ENCODE measurements at places on chromosomes 7 and 10. TPM values are rescaled to one million over a fixed set of nuclear protein-coding genes. Genes with fewer than 3 reads are reported as not detected.

The ANXA8 gene
- not detected for total RNA-seq

The MKI67 gene
- 5.3 TPM for total RNA-seq

The GRK5 gene
- total RNA-seq: 54.3 TPM

The LMOD2 gene
- not detected for total RNA-seq

The TMEM120A gene
- total RNA-seq: 24.3 TPM

- DNase-seq: no peak
- no peaks in the 10 kb centered on the region for H3K36me3 ChIP-seq
Observed at GRCh38 chr10:132383751-132384196, 13.2 kb upstream of the PWWP2B start.

GRCh38 chr10:64394744-64395143 is 873.5 kb downstream of the REEP3 start:
- no peak for DNase-seq
- no peak overlapping the region for H3K4me3 ChIP-seq
- no peaks in the 10 kb centered on the region for H3K4me1 ChIP-seq
- no peaks in the 10 kb centered on the region for H3K36me3 ChIP-seq

DNA sequence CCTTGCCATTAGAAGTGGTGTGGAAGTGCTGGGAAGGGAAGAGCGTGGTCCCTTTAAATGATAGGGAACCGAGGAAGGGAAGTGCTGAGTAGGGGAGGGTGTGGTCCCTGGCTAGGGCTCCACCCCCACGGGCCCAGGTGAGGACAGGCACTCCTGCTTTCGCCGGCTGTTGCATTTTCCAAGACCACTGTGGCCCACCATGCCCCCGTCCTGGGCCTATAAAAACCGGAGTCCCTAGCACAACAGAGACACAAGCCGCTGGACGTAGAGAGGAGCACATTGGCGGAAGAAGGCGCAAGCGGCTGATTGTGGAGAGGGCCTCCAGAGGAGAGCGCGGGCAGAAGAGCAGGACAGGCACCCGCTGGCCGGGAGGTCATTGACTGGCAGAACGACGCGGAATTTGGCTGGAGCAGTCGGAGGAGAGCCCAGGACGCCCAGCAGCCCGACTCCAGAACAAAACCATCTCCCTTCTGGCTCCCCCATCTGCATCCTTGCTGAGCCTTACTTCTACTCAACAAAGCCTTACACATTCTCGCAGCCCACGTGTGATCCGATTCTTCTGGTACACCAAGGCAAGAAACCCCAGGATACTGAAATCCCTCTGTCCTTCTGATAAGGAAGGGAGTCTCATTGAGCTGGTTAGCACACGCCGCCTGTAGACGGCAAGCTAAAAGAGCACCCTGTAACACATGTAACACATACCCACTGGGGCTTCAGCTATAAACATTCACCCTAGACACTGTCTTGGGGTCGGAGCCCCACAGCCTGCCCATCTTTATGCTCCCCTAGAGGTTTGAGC is 146.2 kb upstream of the LYZL1 start:
- H3K4me1 ChIP-seq: no peaks in the 10 kb centered on the region
- H3K4me3 ChIP-seq: no peak overlapping the region
- no peaks in the 10 kb centered on the region for H3K36me3 ChIP-seq
- H3K27ac ChIP-seq: no peak overlapping the region
- no peaks in the 10 kb centered on the region for H3K27me3 ChIP-seq

- DNase-seq: no peak
- H3K4me3 ChIP-seq: no peak overlapping the region
- H3K4me1 ChIP-seq: no peaks in the 10 kb centered on the region
- H3K36me3 ChIP-seq: no peaks in the 10 kb centered on the region
- no peaks in the 10 kb centered on the region for H3K27me3 ChIP-seq
Observed at GRCh38 chr10:49784681-49785080, 22.6 kb upstream of the OGDHL start.

- no peaks in the 10 kb centered on the region for H3K27me3 ChIP-seq
- DNase-seq: peak; percentile 30
- H3K4me1 ChIP-seq: peaks cover 42% of the 10 kb centered on the region
- H3K4me3 ChIP-seq: peak overlapping the region; percentile 28
Observed at GRCh38 chr10:133442191-133442966, 11.4 kb upstream of the SCART1 start.

GRCh38 chr7:112515989-112516388 is 35.2 kb downstream of the LSMEM1 start:
- H3K27ac ChIP-seq: no peak overlapping the region
- H3K4me1 ChIP-seq: no peaks in the 10 kb centered on the region
- H3K27me3 ChIP-seq: no peaks in the 10 kb centered on the region
- no peak for DNase-seq
- no peaks in the 10 kb centered on the region for H3K36me3 ChIP-seq
- no peak overlapping the region for H3K4me3 ChIP-seq

DNA sequence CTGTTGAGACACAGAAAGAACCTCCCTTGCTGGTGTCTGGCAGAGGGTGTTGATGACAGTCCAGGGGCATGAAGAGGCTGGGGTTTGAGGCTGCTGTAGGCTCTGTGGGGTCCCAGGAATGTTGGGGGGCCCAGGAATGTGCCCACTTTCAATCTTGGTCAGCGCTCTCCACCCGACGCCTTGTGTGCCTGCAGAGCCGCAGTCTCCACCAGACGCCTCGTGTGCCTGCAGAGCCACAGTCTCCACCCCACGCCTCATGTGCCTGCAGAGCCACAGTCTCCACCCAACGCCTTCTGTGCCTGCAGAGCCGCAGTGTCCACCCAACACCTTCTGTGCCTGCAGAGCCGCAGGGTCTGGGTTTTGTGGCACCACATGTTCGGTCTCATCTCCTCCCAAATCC is 84.0 kb downstream of the ADARB2 start:
- H3K36me3 ChIP-seq: no peaks in the 10 kb centered on the region
- no peaks in the 10 kb centered on the region for H3K4me1 ChIP-seq
- H3K27me3 ChIP-seq: no peaks in the 10 kb centered on the region

GRCh38 chr10:102230861-102231356 is 4.8 kb downstream of the ELOVL3 start:
- peaks cover 43% of the 10 kb centered on the region for H3K27me3 ChIP-seq
- no peak overlapping the region for H3K27ac ChIP-seq
- peak overlapping the region; percentile 25 for H3K4me3 ChIP-seq
- no peaks in the 10 kb centered on the region for H3K36me3 ChIP-seq
- H3K4me1 ChIP-seq: peaks cover 31% of the 10 kb centered on the region

DNA sequence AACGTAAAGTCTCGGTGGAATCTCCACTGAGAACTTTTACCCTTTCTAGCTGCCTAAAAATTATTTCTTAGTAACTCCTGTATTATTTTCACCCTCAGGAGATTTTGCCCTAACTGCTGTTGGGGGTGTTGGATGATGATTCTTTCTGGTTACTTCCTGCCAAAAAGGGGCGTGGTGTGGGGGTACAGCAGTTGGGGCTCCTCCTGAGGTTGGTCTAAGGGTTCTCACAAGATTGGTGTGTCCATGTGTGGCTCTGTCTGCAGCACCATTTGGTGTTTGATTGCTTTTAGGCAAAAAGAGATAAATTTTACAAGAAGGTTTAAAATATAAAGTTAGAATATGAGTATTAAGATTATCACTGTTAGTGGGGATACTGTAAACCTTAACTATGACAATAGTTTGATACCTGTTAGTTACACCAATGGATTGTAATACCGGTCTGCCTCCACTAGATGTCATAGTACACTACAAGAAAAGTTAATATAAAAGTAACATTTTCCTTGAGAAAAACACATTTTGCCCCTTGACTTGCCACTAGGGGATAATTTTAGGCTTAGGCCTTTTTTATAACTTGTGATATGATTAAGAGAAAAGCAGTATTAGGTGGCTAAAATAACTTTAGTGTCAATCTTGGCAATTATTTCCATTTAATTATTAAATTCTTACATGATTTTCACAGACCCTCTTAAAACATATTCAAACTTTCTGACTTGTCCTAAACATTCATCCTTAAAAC is 928.7 kb downstream of the IPMK start:
- H3K27me3 ChIP-seq: no peaks in the 10 kb centered on the region
- no peak overlapping the region for H3K4me3 ChIP-seq
- no peak overlapping the region for H3K27ac ChIP-seq
- peak; percentile 20 for DNase-seq
- no peaks in the 10 kb centered on the region for H3K4me1 ChIP-seq

GRCh38 chr10:78505657-78506056 is 472.0 kb downstream of the RPS24 start:
- H3K27me3 ChIP-seq: no peaks in the 10 kb centered on the region
- H3K36me3 ChIP-seq: no peaks in the 10 kb centered on the region

DNA sequence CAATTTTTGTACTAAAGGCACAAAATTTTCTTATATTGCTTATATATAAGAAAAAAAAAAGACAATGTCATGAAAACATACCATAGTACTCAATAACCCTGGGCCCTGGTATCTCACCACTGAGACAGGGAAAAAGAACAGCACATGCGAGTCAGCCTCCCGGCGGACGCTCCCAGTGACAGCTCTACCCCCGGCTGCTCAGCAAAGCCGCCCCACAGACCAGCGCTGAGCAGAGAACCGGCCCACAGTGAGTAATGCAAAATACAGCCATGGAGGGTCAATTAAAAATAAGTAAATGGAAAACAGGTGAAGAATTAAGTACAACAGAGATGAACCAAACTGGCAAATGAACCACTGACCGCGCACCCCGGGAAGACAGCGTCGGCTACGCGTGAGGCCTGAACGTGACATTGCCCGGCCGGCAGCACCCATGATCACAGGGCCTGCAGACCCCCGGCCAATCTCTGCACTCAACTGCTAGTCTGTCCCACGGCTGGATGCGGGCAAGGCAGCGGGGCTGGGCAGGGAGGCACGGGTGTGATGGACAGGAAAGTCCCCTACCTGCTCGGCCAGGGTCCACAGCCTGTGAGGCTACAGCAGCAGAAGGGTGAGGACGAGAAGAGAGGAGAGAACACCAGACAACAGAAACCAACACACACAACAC is 175.9 kb downstream of the ZMYND11 start:
- no peak overlapping the region for H3K4me3 ChIP-seq
- no peaks in the 10 kb centered on the region for H3K36me3 ChIP-seq
- H3K27me3 ChIP-seq: no peaks in the 10 kb centered on the region
- no peak for DNase-seq
- H3K4me1 ChIP-seq: peaks cover 13% of the 10 kb centered on the region
- peak overlapping the region; percentile 25 for H3K27ac ChIP-seq

- H3K27me3 ChIP-seq: no peaks in the 10 kb centered on the region
- H3K4me1 ChIP-seq: no peaks in the 10 kb centered on the region
- no peak for DNase-seq
- H3K36me3 ChIP-seq: no peaks in the 10 kb centered on the region
- no peak overlapping the region for H3K27ac ChIP-seq
Observed at GRCh38 chr10:76778914-76779795, 858.5 kb downstream of the KCNMA1 start.

DNA sequence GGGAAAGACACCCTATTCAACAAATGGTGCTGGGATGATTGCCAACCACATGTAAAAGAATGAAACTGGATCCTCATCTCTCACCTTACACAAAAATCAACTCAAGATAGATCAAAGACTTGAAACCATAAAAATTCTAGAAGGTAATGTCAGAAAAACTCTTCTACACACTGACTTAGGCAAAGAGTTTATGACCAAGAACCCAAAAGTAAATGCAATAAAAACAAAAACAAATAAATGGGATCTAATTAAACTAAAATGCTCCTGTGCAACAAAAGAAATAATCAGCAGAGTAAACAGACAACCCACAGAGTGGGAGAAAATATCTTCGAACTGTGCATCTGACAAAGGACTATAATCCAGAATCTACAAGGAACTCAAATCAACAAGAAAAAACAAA is 504.2 kb upstream of the MBL2 start:
- DNase-seq: no peak
- H3K27ac ChIP-seq: no peak overlapping the region
- no peaks in the 10 kb centered on the region for H3K27me3 ChIP-seq
- no peaks in the 10 kb centered on the region for H3K4me1 ChIP-seq

- DNase-seq: no peak
- no peaks in the 10 kb centered on the region for H3K36me3 ChIP-seq
- H3K4me1 ChIP-seq: no peaks in the 10 kb centered on the region
- H3K4me3 ChIP-seq: no peak overlapping the region
- no peaks in the 10 kb centered on the region for H3K27me3 ChIP-seq
Observed at GRCh38 chr7:68420342-68421192, 1177.7 kb upstream of the AUTS2 start.

DNA sequence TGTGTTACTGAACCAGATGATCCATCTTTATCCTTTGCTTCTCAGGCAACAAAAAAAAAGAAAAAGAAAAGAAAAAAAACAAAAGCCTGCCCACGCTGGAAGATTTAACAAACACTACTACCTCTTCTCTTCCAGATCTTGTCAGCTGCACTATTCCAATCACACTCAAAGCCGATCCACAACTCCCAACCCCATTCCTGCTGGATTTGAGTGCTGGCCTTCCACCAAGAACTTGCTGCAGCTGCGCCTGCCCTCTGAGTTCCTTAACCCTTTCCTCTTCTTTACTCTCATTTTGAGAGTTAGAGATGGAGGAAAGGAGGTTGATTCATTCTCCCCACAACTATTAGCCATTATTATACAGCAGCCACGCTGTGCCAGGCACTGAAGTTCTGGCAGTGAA is 16.0 kb upstream of the ITGA8 start:
- H3K4me3 ChIP-seq: no peak overlapping the region
- DNase-seq: no peak
- H3K36me3 ChIP-seq: no peaks in the 10 kb centered on the region
- no peak overlapping the region for H3K27ac ChIP-seq

DNA sequence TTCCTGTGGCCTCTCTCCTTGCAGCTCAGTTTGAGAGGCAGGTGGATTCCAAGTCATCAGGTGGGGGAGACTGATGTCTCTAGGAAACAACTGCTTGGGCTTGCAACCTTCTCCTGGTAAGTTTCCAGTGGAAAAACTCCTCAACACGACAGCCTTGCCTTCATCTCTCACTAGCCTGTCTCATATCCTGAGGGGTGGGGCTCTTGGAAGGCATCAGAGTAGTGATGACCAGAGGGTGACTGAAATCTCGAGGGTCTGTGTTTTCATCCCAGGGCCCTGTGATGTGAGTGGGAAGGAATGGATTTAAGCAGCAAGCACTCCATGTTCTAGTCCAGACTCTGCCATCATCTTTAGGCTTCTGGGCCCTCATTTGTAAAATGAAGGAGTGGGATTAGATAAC is 107.0 kb downstream of the NRP1 start:
- H3K27me3 ChIP-seq: no peaks in the 10 kb centered on the region
- no peak overlapping the region for H3K27ac ChIP-seq
- no peak overlapping the region for H3K4me3 ChIP-seq
- no peak for DNase-seq
- H3K36me3 ChIP-seq: no peaks in the 10 kb centered on the region
- H3K4me1 ChIP-seq: no peaks in the 10 kb centered on the region

DNA sequence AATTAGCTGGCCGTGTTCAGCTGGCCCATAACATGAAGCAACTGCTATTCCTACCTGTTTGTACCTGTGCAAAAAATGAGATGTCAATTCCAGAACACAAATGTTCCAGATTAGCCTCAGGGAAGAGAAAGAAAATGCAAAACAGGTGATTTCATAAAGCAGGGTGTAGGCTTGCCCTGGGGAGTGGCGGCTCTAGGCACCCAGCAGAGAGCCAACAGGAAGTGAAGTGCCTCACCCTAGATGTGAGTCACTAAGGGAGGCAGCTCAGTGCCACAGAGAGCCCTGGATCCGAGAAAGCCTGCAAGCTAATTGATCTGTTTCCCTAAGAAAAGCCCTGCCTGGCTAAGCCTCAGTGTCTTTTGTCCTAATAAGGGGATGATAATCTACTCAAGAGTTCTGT is 240.0 kb downstream of the ARHGAP21 start:
- no peaks in the 10 kb centered on the region for H3K27me3 ChIP-seq
- no peaks in the 10 kb centered on the region for H3K4me1 ChIP-seq
- no peaks in the 10 kb centered on the region for H3K36me3 ChIP-seq
- no peak overlapping the region for H3K4me3 ChIP-seq
- no peak overlapping the region for H3K27ac ChIP-seq
- DNase-seq: no peak
